ENCODE measurements at places on chromosomes 3 and 15.

- no peak for DNase-seq
Measured at GRCh38 chr3:46049093-46049492, 21.8 kb upstream of the XCR1 start.

- no peak for DNase-seq
Measured at GRCh38 chr3:3194861-3195260, 15.4 kb upstream of the CRBN start.

- DNase-seq = no peak
Measured at GRCh38 chr3:143849854-143850549, 1.7 kb upstream of the SLC9A9 start.

- peak; percentile 77 for DNase-seq
Measured at GRCh38 chr15:40098489-40099261, 10.0 kb downstream of the BMF start.

Data from activated T-cell treated with anti-CD3 and anti-CD28 coated beads for 24 hours (primary cell).